ENCODE measurements at places on chromosomes 2 and 18.

DNA sequence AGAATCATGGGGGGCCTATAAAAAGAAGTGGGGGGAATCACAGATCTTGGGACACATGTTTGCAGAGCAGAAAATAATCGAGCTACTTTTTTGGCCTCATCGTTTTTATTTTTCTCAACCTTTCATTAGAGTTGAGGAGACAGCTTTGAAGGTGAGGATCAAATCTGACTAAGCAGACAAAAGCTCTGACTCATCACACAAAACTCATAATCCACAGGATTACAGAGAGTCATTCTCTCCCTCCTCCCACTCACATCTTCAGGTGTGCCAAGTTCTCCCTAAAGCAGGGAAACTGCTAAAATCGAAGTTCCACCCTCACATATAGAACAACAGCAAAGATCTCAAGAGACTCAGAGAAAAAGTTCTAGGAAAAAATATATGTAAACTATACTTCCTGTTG lies 15.6 kb downstream of the BAZ2B start:
- H3K27me3 ChIP-seq, result no peaks in the 10 kb centered on the region
- peak; percentile 92 for DNase-seq
- H3K4me3 ChIP-seq, result peak overlapping the region; percentile 29
- H3K4me1 ChIP-seq, result peaks cover 15% of the 10 kb centered on the region
- no peaks in the 10 kb centered on the region for H3K36me3 ChIP-seq
- peak overlapping the region; percentile 50 for H3K27ac ChIP-seq

- no peak overlapping the region for H3K27ac ChIP-seq
- H3K4me3 ChIP-seq, result no peak overlapping the region
- no peaks in the 10 kb centered on the region for H3K36me3 ChIP-seq
- no peak for DNase-seq
- no peaks in the 10 kb centered on the region for H3K4me1 ChIP-seq
These were observed 735.6 kb downstream of the TSN start for GRCh38 chr2:122491011-122491410.

DNA sequence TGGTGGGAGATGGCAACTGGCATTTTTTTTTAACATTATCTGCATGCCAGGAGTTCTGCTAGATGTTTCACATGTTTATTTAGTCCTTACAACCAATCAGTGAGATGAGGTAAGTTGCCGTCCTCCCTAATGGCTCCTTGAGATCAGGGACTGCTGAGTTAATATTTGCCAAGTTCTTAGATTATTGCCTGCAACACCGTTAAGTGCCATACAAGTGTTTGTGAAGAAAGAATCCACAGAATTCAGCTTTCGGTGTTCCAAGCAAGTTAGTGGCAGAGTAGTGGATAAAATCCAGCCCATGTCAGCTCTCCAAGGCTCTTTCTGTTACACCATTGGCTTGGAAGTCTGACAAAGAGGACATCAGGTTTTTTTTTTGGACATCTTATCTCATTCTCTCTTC lies 95.9 kb downstream of the C1QL2 start:
- H3K4me1 ChIP-seq, result peaks cover 5% of the 10 kb centered on the region
- DNase-seq, result no peak
- H3K27ac ChIP-seq, result no peak overlapping the region
- H3K27me3 ChIP-seq, result peaks cover 17% of the 10 kb centered on the region

GRCh38 chr18:74489676-74490075 lies 6.5 kb upstream of the CNDP2 start:
- H3K36me3 ChIP-seq, result no peaks in the 10 kb centered on the region
- H3K27ac ChIP-seq, result no peak overlapping the region
- H3K4me3 ChIP-seq, result no peak overlapping the region

DNA sequence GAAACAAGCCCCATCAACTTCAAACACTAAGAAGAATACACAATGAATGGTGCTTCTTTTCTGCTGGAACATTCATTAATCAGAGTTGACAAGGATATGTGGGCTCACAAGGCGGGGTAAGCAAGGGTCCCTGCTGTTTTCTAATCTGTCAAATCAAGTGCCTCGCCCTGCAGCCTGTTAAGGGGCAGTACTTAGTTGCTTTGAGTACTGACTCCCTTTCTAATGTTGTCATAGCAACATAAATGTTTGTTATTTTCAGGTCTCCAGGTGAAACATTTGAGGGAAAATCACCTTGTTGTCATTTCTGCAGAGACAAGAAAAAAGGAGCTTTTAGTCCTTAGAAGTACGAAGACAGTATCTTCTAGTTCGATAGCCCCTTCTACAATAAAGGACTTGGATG lies 284.7 kb upstream of the PKDCC start:
- H3K36me3 ChIP-seq, result no peaks in the 10 kb centered on the region
- DNase-seq, result no peak

DNA sequence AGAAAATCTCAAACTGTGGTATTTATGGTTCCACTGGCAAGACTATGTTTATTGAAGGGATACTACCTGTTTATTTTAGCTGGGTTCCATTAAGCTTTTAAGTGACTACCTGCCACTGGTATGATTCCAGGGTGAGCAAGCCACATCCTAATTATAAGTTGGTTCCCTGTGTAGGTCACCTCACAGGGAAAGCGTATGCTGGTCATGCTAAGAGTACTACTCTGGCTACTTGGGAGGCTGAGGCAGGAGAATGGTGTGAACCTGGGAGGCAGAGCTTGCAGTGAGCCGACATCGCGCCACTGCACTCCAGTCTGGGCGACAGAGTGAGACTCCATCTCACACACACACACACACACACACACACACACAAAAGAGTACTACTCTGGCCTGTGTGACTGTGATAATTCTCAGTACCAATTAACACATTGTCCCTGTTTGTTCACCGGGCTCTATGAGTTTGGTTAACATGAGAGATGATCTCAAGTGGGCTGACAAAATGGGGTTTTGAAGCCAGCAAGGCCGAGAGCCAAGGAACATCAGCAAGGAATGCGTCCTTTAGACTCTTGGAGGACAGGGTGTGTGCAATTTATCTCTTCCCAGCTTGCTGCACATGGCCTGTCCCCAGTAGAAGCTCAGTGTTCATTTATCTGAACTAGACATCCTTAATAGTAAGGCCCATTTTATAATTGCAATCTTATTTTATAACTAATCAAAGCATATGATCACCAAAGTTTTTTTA lies 15.2 kb upstream of the ITSN2 start:
- no peak for DNase-seq
- no peaks in the 10 kb centered on the region for H3K27me3 ChIP-seq
- no peaks in the 10 kb centered on the region for H3K4me1 ChIP-seq
- H3K36me3 ChIP-seq, result no peaks in the 10 kb centered on the region
- no peak overlapping the region for H3K4me3 ChIP-seq

- peaks cover 76% of the 10 kb centered on the region for H3K27me3 ChIP-seq
- no peak overlapping the region for H3K4me3 ChIP-seq
- no peak overlapping the region for H3K27ac ChIP-seq
- H3K4me1 ChIP-seq, result no peaks in the 10 kb centered on the region
- H3K36me3 ChIP-seq, result no peaks in the 10 kb centered on the region
These were observed 147.7 kb upstream of the PXDN start for GRCh38 chr2:1891971-1892486.

GRCh38 chr2:240893363-240893844 lies 2.6 kb downstream of the MAB21L4 start:
- peak; percentile 38 for DNase-seq
- peaks cover 20% of the 10 kb centered on the region for H3K4me1 ChIP-seq
- H3K36me3 ChIP-seq, result no peaks in the 10 kb centered on the region
- no peak overlapping the region for H3K27ac ChIP-seq
- no peaks in the 10 kb centered on the region for H3K27me3 ChIP-seq

DNA sequence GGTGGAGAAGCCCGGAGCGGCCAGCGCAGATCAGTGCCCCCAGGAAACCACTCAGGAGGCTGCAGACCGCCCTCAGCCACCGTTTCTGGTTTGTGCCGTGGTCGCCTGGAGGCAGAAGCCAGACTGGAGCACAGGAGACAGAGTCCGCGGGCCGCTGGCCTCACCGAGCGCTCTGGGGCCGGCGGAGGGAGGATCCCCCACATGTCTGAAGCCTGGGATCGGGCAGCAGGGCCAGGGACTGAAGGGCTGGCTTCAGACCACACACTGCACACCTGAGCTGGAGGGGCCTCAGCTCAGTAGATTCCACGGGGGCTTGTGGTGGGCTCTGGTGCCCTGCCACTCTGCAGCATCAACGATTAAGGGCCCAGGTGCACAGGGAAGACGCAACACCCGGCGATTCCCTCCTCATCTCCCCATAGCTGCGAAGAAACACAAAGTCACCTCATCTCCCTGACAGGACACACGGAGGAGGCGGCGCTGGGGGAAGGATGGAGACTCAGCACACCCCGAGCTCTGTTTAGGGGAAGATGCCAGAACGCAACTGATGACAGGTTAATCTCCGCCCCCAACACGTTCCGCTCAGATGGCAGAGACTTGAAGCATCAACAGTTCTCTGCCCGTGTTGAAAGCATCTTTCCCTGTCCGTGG lies 408.1 kb downstream of the GALR1 start:
- H3K4me3 ChIP-seq, result no peak overlapping the region
- no peaks in the 10 kb centered on the region for H3K36me3 ChIP-seq
- DNase-seq, result no peak
- H3K27me3 ChIP-seq, result peaks cover 22% of the 10 kb centered on the region
- no peak overlapping the region for H3K27ac ChIP-seq
- H3K4me1 ChIP-seq, result no peaks in the 10 kb centered on the region

GRCh38 chr2:204022550-204022949 lies 86.0 kb downstream of the ICOS start:
- H3K36me3 ChIP-seq, result no peaks in the 10 kb centered on the region
- no peak for DNase-seq
- H3K27ac ChIP-seq, result no peak overlapping the region
- H3K4me1 ChIP-seq, result peaks cover 17% of the 10 kb centered on the region
- H3K4me3 ChIP-seq, result no peak overlapping the region

- no peak overlapping the region for H3K27ac ChIP-seq
- no peak overlapping the region for H3K4me3 ChIP-seq
- H3K36me3 ChIP-seq, result no peaks in the 10 kb centered on the region
- DNase-seq, result no peak
- H3K27me3 ChIP-seq, result peaks cover 17% of the 10 kb centered on the region
- H3K4me1 ChIP-seq, result peaks cover 11% of the 10 kb centered on the region
These were observed 66.7 kb upstream of the HS6ST1 start for GRCh38 chr2:128385365-128385764.

DNA sequence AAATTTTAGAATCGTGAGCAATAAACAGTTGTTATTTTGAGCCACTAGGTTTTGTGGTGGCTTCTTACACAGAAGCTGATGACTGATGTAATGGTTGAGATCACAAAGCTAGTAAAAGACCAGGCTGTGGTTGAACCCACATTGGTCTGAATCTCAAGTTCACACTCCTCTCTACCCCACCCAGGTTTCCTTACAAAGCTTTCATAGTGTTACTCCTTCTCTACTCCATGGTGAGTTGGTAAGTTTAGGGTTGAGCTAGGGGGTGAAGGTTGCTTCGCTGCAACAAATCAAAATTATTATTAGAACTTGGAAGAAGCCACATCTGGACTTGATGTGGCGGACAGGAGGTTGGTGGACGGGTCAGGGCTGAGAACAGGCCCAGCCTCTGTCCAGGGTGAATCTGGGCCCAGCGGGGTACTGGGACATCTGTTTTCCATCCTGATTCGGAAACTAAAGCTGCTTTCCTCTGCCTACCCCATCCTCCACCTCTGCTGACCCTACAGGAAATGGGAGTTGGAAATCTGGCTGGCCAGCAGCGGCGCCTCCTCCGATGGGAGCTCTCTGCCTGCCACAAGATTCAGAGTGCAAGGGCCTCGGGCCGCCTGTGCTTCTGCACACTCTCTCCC lies 86.3 kb downstream of the ZFP36L2 start:
- no peak overlapping the region for H3K27ac ChIP-seq

DNA sequence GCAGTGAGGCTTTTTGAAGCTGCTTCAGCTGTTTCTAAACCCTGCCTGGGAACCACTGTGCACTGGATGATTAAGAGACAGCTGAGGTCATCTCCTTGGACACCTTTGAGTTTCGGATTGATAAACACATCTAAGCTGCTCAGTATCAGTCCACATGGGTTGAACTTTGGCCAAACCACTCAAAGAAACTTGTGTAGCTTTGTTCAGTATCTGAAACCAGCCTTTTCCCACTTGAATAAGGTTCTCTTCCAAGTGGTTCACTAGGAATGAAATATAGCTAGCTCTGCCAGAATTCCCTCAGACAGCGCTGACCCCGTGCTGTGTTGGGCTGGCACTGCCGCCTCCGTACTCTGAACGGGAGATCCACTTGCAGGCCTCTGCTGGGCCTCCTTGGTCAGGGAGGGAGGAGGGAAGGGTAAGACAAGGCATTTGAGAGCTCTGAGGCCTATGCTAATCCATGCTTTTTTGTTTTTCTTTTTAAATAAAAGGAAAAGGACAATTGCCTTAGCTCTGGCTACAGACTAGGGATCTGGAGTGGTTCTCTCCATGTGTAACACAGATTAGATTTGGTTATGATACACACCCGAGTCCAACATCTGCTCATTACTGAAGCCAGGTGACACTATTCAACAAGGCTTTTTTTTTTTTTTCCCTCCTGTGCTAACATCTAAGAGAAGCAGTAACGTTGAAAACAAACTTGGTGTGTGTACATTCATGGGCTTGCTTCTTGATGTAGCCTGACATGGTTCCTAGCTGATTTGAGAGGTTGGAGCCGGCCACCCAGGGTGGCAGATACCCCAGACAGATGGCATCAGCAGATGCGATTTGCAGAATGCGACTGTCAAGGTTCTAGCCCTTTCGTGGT lies 67.7 kb downstream of the NCK2 start:
- no peak for DNase-seq
- H3K4me3 ChIP-seq, result no peak overlapping the region
- no peak overlapping the region for H3K27ac ChIP-seq
- peaks cover 4% of the 10 kb centered on the region for H3K36me3 ChIP-seq
- H3K27me3 ChIP-seq, result no peaks in the 10 kb centered on the region

DNA sequence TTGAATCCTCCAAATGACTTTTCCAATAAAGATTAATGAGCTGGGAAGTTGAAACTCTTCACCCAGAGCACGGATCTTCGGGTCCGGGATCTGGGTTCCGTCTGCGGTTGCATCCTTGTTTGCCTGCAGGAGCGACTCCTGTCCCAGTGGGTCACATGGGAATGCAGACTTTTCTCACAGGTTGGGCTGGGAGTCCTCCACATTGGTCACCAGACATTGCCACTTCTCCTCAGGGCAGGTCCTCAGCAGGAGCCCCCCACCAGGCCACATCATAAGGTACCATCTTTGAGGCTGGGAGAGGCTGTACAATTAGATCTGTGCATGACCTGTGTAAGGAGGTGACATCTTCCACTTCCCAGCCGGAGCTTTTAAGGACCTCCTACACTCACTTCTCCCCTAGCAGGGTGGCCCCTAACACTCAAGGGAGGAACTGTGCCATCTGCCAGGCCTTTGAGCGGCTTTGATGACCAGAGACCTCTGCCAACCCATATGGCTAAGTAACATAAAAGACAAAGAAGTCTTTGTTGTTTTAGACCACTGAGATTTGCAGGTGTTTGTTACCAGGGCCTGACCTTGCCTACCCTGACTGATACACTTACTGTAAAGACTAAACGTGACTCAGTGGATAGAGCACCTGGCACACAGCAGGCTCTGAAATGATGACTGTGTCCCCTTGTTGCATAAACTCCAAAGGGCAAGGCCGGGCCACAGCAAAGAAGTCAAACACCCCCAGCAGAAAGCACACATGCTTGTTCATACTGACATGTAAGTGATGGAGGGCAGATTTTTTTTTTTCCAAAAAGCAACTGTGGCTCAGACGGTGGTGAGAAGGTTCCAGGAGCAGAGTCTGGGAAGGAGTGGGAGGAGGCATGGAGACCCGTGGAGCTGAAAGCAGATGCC lies 7.9 kb upstream of the TEX51 start:
- DNase-seq, result no peak
- peaks cover 53% of the 10 kb centered on the region for H3K27me3 ChIP-seq

GRCh38 chr2:22011048-22011447 lies 887.3 kb downstream of the TDRD15 start:
- no peak overlapping the region for H3K4me3 ChIP-seq
- no peak overlapping the region for H3K27ac ChIP-seq
- no peaks in the 10 kb centered on the region for H3K4me1 ChIP-seq
- no peaks in the 10 kb centered on the region for H3K36me3 ChIP-seq
- no peaks in the 10 kb centered on the region for H3K27me3 ChIP-seq

Measured in PC-3 (cell line).